ENCODE measurements at places on chromosomes 2 and 18.
A peak's percentile ranks its signal among the peaks of the same experiment; 100 is the strongest.

- peaks cover 9% of the 10 kb centered on the region for H3K36me3 ChIP-seq
- no peak overlapping the region for H3K27ac ChIP-seq
- no peaks in the 10 kb centered on the region for H3K4me1 ChIP-seq
- no peak overlapping the region for H3K4me3 ChIP-seq
- H3K27me3 ChIP-seq, result no peaks in the 10 kb centered on the region
- DNase-seq, result no peak
These were observed 13.6 kb downstream of the ADI1 start for GRCh38 chr2:3505771-3506170.

- no peak overlapping the region for H3K27ac ChIP-seq
- no peak for DNase-seq
- H3K4me1 ChIP-seq, result peaks cover 21% of the 10 kb centered on the region
- no peak overlapping the region for H3K4me3 ChIP-seq
These were observed 35.4 kb downstream of the PPP4R3B start for GRCh38 chr2:55581874-55582547.

DNA sequence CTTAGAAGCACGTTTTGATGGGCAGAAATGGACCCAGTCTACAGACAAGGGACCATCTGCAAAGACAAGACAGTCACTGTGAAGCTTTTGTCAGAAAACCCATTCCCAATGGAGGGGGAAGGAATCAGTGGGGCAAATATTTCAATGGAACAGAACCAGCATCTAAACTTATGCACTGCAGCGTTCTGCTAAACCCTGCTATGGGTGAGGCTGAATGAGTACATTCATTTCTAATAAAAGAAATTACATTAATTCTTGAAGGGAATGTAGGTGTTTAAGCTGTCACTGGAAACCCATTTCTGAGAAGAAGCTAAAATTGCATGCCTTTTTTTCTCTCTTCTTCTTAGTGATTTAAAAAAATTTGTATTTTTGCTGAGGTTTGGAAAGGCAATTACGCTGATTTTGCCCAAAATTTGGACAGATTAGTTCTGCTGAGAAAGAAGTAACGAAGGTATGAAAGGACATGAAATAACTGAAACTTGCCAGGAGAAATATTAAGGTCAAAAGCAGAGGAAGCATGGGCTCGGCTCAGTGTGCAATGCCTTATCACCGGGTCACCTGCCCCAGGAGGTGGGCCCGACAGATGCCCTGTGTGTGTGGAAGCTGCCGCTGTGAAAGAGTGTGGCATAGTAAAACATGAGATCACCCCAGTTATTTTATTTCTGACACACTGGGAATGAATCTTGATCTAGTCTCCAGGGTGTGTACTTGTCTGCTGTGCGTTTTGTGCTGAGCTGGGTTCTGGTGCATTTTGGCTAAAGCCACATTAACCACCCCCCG lies 24.2 kb downstream of the SH3RF3 start:
- no peak overlapping the region for H3K4me3 ChIP-seq
- H3K4me1 ChIP-seq, result peaks cover 7% of the 10 kb centered on the region
- no peak overlapping the region for H3K27ac ChIP-seq
- no peak for DNase-seq

DNA sequence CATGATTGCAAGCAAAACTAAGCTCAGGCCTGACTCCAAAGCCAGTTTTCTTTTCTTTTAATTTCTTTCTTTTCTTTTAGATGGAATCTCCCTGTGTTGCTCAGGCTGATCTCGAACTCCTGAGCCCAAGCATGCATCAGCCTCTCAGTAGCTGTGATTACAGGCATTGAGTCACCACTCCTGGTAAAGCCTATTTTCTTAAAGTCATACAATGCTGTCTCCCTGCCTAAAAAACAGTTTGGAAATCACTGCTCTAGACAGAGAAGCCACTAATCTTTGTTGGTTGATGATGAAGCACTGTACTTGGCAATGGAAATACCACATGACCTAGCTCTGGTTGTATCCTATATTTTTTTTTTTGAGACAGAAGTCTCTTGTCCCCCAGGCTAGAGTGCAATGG lies 33.1 kb upstream of the ZNF532 start:
- no peak overlapping the region for H3K4me3 ChIP-seq
- no peaks in the 10 kb centered on the region for H3K36me3 ChIP-seq

DNA sequence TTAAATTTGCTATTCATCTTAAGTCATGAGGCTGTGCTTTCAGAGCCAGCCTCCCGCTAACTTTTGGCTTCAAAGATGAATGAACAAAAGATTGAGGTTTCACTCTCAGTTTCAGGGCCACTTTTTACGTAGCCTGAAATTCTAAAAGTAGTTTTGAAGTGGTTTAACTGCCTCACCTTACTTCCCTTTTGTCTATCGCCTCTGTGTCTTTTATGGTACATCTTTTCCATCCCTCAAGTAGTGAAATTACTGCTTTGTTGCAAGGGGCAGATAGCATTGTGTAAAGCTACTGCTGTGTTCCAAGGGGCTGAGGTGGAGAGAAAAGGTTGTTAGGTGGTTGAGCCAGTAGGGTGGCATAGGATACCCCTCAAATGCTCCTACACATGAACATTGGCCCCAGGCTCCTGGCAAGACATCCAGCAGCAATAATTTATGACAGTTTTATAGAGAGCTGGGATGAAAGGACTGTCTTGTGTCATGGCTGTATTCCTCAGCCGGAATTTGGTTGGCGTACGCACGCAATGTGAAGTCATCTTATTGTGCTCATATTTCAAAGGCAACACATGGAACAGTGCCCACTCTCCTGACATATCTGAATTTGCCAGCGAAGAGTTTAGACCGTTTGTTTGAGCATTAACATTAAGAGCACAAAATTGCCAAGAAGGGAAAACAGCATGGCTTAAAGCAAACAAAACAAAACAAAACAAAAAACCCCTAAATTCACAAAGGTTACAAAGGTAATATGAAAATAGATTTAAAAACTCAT lies 32.2 kb downstream of the QPCT start:
- peak overlapping the region; percentile 7 for H3K4me3 ChIP-seq
- peaks cover 6% of the 10 kb centered on the region for H3K4me1 ChIP-seq
- no peak overlapping the region for H3K27ac ChIP-seq
- peaks cover 42% of the 10 kb centered on the region for H3K27me3 ChIP-seq

DNA sequence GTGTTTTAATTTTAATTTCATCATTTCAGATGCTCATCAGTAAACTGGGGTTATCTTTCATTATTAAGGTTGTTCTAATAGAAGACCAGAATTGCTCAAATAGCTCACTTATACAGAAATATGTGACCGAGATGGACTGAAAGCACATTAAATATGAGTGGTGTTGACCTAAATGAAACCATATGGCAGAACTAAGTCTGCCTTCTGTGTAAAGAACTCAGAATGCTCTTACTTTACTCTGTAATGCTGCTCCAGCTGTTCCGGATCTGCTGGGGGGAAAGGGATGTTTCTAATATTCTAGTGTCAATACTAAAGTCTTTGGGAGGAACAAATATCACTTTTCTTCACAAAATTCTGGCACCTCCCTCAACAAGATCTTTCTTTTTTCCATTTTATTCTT lies 131.0 kb downstream of the DPP4 start:
- DNase-seq, result no peak
- no peaks in the 10 kb centered on the region for H3K4me1 ChIP-seq
- no peak overlapping the region for H3K4me3 ChIP-seq
- H3K36me3 ChIP-seq, result peaks cover 3% of the 10 kb centered on the region
- H3K27me3 ChIP-seq, result no peaks in the 10 kb centered on the region

DNA sequence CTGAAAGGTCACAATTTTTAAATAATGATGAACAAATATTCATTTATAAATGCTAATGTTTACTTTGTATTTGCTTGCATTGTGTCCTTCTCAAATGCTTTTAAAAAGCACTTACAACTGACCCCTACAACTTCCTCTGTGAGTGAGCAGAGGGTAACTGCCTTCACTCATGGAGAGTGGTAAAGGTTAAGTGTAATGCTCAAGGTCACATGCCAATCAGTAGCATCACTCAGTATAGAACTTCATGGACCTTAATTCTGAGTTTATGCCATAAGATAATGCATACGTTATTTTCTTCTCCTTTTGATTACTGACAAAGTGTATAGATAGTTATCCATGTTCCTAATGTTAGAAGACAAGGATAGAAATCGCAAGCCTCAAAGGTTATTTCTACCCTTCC lies 91.8 kb upstream of the SERTAD2 start:
- peaks cover 4% of the 10 kb centered on the region for H3K4me1 ChIP-seq
- no peak overlapping the region for H3K27ac ChIP-seq
- no peaks in the 10 kb centered on the region for H3K27me3 ChIP-seq
- DNase-seq, result no peak
- no peak overlapping the region for H3K4me3 ChIP-seq
- peaks cover 4% of the 10 kb centered on the region for H3K36me3 ChIP-seq

DNA sequence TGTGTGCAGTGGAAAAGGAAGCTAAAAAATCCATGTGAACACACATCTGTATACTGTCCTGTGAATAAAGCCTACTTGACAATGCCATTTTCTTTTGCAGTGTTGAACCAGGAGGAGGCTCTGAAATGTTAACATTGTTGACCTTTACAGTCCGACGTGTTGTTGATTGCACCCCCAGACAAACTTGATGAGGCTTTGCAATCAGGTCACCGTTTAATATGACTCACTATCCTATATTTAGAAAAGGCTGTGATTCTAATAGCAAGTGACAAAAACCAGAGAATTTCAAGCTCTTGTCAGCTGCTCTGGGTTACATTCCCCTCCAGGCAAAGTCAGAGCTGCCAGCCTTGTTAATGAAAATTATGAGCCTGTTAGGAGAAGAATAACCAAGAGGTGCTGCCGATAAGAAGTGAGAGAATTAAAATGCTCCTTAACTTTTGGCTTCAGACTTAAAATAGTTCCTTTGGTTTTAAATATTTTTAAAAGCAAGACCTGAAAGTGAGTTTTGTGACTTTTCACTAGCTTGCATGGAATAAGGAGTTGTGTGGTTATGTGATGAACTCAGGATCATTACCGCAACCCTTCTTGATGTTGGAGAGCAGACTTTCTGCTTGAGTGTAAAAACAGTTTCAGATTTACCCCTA lies 162.1 kb downstream of the QPCT start:
- H3K27me3 ChIP-seq, result peaks cover 10% of the 10 kb centered on the region
- no peak overlapping the region for H3K4me3 ChIP-seq
- no peaks in the 10 kb centered on the region for H3K36me3 ChIP-seq

DNA sequence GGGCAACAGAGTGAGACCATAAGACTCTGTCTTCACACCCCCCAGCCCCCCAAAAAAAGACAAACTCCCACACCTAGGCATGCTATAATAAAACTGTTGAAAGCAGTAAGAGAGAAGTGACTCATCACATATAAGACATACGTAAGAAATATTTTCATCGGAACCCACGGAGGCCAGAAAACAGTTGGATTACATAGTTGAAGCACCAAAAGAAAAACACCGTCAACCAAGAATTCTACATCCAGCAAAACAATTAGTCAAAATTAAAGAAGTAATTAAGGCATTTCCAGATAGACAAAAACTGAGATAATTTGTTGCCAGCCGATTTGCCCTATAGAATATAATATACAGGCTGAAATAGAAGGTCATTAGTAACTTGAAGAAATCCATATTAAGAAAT lies 128.7 kb downstream of the VAPA start:
- no peak overlapping the region for H3K27ac ChIP-seq
- H3K36me3 ChIP-seq, result no peaks in the 10 kb centered on the region
- H3K4me3 ChIP-seq, result no peak overlapping the region

DNA sequence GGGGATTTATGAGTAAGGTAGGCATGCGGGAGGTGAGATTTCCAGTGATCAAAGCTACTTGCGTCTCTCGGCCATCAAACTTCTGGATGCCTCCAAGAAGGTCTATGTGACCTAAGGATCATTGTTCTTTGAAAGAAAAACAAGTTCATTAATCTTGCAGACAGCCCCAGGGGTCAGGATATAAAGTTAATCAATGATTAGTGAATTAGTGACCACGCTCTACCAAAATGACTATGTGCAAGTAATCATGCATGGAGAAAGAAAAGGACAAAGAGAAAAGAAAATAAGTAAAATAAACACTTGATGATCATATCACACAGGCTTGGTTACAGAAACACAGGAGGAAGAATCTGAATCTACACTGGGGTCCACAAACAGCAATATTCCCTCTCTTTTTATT lies 42.5 kb upstream of the BCL11A start:
- H3K4me3 ChIP-seq, result no peak overlapping the region
- DNase-seq, result no peak
- H3K27me3 ChIP-seq, result peaks cover 57% of the 10 kb centered on the region
- H3K4me1 ChIP-seq, result no peaks in the 10 kb centered on the region
- no peak overlapping the region for H3K27ac ChIP-seq

DNA sequence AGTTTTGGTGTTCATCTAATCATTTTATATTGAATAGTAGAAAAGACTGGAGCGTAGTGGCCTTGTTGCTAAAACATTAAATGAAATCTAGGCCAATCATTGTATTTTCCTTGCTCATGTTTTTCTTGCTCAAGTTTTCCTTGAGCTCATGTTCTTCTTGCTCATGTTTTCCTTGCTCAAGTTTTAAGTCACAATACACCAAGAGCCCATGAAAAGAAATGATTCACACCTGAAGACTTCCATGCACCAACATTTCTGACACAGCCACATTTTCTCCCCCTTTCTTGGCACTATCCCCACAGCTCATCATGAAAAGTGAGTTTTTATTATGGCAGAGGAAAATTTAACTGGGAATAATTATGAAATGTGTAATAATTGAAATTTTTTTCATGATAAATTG lies 92.0 kb downstream of the LRP1B start:
- DNase-seq, result no peak
- H3K27me3 ChIP-seq, result no peaks in the 10 kb centered on the region
- no peak overlapping the region for H3K4me3 ChIP-seq
- H3K27ac ChIP-seq, result no peak overlapping the region
- H3K4me1 ChIP-seq, result no peaks in the 10 kb centered on the region

DNA sequence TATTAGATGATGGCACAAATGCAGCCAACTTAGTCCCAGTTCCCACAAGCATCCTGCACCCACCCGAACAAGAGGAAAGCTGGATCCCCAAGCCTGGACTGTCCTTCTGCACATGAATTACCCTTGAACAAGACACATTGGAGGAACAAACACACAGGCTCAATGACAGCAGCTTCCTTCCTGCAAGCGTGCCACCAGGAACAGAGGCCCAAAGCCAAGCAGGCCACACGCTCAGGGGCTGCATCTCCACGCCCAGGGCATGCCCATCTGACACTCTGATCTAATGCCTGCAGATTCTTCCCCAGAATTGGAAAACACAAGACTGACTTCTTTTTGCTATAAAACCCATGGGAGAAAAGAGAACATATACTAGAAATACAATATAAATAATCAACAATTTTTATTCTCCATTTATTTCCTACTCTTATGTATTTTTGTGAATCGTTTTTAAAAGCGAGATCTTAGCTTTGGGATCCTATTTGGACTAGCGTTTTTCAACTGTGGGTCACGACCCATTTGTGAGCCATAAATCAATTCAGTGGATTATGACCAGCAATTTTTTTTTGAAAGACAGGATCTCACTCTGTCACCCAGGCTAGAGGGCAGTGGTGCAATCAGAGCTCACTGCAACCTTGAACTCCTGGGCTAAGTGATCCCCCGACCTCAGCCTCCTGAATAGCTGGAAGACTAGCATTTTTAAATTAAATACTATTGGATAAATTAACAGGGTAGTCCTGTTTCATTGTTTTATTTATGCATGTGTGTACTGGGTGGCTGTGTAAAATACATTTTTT lies 34.4 kb downstream of the PSTPIP2 start:
- no peak for DNase-seq
- H3K4me1 ChIP-seq, result peaks cover 22% of the 10 kb centered on the region
- H3K27me3 ChIP-seq, result no peaks in the 10 kb centered on the region

- no peak overlapping the region for H3K27ac ChIP-seq
- peaks cover 12% of the 10 kb centered on the region for H3K27me3 ChIP-seq
- H3K4me3 ChIP-seq, result no peak overlapping the region
- no peaks in the 10 kb centered on the region for H3K4me1 ChIP-seq
- H3K36me3 ChIP-seq, result no peaks in the 10 kb centered on the region
- DNase-seq, result no peak
These were observed 68.6 kb downstream of the PTGR3 start for GRCh38 chr18:75140296-75140695.

Data from effector memory CD8-positive, alpha-beta T cell (primary cell).